Tibial nerve (tissue), 4 donors: ENCODE measurements at places on chromosomes 13 and 19. TPM values are rescaled to one million over a fixed set of nuclear protein-coding genes. Genes with fewer than 3 reads are reported as not detected.

KLK15 gene
- not detected for total RNA-seq

LAMP1 gene
- 131 TPM for total RNA-seq

DNA sequence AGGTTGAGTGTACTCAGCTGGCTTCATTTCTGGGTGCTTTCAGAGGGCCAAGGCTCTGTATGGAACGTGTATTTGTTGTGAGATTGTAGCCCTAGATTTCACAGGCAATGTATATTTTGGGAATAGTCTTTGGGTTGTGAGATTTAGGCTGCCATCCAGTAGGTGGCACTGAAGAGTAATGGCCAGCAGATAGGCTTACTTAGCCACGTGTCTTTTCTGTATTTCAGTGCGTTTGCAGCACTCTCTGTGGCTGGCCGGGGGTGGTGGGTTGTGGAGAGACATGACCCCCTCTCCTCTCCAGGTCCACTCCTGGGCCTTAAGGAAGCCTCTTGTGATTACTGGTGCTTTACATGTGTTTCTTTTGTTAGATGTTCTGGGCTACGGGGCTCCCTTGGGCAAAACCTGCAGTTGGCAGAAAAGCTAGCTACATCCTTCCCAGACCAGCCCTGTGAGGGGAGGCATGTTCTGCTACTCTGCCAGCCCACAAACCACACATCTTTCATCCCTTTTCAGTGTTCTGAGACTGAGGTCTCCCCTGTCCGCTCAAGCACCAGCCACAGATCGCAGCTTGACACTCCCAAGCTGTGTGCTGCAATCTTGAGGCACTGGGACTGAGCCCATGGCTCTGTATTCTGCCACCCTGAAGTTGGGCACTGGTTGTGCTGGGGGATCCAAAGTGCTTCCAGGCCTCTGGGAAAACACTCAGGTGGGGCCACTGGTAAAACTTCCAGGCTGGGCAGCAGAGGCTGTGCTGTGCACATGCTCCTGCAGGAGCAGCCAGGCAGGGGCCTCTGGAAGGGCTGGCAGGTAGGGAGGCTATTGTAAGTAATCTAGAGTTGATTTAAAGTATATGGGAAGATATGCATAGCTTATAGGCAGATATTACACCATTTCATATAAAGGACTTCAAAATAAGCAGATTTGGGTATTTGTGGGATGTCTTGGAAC lies 1096.8 kb upstream of the PCDH20 start:
- no peak overlapping the region for H3K27ac ChIP-seq
- H3K4me3 ChIP-seq = no peak overlapping the region
- H3K27me3 ChIP-seq = no peaks in the 10 kb centered on the region
- no peak for DNase-seq
- no peaks in the 10 kb centered on the region for H3K4me1 ChIP-seq

DNA sequence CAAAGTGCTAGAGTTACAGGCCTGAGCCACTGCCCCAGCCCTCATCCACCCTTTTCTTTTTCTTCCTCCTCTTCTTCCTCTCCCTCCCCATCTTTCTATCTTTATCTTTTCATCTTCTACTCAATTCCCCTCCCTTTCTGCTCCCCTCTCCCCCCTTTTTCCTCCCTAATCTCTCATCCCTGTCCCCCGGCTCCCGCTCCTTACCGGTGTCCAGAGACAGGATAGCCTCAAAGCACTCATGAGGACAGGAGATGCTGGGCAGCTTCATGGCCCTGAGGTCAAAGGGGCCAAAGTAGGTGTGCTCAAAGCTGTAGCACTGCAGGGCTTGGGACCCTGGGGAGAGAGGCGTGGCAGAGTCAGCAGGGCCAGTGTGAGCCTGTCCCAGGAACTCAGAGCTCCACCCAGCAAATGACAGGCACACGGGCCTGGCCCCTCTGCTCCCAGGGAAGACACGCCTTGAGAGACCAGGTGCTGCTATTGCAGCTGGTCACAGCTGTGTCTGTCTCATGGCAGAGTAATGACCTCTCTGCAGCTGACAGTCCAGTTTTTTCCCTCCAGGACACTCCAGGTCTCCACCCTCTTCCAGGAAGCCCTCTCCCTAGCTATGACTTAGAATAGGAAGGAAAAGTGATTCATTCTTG lies 2.6 kb downstream of the LYPD5 start:
- no peak overlapping the region for H3K4me3 ChIP-seq
- DNase-seq = no peak
- H3K4me1 ChIP-seq = no peaks in the 10 kb centered on the region
- no peaks in the 10 kb centered on the region for H3K36me3 ChIP-seq
- no peaks in the 10 kb centered on the region for H3K27me3 ChIP-seq

- DNase-seq = no peak
- H3K36me3 ChIP-seq = no peaks in the 10 kb centered on the region
- no peak overlapping the region for H3K4me3 ChIP-seq
Observed at GRCh38 chr13:40337651-40338050, 328.8 kb downstream of the FOXO1 start.

DNA sequence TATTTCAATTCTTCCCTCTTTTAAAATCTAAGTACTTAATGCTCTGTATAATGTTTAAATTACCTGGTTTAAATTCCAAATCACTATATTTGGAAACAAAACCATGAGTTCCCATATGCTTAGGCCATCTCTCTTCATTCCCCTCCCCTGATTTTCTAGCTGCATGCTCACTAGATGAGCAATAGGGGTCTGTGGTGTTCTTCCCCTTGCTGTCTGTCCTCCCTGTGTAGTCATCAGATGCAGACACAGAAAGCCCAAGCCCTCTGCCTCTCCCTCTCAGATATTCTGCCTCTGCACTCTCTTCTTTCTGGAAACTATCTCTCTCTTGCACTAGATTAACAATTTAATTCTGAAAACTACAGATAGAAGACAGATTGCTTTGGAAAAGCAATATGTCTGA lies 1730.2 kb downstream of the OLFM4 start:
- H3K27me3 ChIP-seq = no peaks in the 10 kb centered on the region
- no peaks in the 10 kb centered on the region for H3K4me1 ChIP-seq
- H3K36me3 ChIP-seq = no peaks in the 10 kb centered on the region
- no peak overlapping the region for H3K4me3 ChIP-seq

GRCh38 chr13:21949818-21950429 lies 279.1 kb downstream of the FGF9 start:
- no peaks in the 10 kb centered on the region for H3K4me1 ChIP-seq
- no peaks in the 10 kb centered on the region for H3K27me3 ChIP-seq
- no peak overlapping the region for H3K4me3 ChIP-seq
- DNase-seq = no peak
- no peak overlapping the region for H3K27ac ChIP-seq
- H3K36me3 ChIP-seq = no peaks in the 10 kb centered on the region

DNA sequence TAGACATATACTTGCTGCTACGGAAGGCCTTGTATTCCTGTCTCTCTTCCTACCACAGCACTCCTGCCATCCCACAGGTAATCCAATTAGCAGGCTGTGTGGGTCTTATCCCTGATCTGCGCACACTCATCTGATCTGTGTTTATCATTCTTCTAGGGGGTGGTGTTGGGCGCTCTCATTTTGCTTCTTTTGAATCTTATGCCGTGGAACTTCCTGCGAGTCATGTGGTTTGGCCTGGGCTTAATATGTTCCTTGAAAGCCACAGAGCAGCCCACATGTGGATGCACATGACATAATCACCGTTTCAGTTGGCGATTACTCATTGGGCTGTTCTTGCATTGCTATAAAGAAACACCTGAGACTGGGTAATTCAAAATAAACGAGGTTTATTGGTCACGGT lies 7.5 kb downstream of the RASA3 start:
- H3K36me3 ChIP-seq = no peaks in the 10 kb centered on the region
- no peak overlapping the region for H3K27ac ChIP-seq
- H3K27me3 ChIP-seq = no peaks in the 10 kb centered on the region
